HFFc6 (cell line): ENCODE measurements at places on chromosomes 2 and 18. TPM values are rescaled to one million over a fixed set of nuclear protein-coding genes. Genes with fewer than 3 reads are reported as not detected.

- no peaks in the 10 kb centered on the region for H3K4me1 ChIP-seq
- no peak for DNase-seq
- peaks cover 17% of the 10 kb centered on the region for H3K36me3 ChIP-seq
- no peak overlapping the region for H3K27ac ChIP-seq
These were observed 289.9 kb upstream of the RBMS1 start for GRCh38 chr2:160783474-160783873.

DNA sequence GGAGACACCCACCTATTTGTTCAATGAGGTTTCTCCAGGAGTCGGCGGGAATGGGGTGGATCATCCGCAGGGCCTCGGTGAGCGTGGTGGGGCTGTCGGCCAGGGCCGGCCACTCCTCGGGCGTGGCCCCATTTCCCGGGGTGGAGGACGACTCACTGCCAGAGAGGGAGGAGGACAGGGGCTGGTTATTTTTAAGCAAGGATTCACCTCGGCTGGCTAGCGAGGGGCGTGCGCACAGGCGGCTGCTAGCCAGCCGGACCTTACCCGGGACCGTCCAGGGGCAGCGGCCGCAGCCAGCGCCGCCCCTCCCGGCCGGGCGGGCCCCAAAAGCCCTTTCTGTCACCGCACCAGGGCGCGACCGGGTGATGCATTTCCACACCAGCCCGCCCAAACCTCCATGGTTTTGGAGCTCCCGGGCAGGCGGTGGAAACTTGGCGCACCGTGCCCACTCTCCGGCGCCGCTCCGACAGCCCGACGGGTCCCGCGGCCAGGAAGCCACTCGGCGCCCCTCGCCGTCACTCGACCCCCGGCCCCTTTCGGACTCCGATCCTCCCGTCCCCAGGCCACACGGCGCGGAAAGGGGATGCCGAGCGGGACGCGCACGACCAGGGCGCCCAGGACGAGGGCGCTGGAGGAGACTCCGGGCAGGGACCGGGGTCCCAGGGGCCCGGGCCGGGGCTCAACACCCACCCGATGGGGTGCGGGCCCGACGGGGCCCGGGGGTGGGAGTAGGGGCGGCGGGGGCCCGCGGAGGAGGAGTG lies 57.1 kb downstream of the SNORC start:
- no peaks in the 10 kb centered on the region; the same call in 1 of the 2 replicates for H3K36me3 ChIP-seq
- peak overlapping the region; percentile 34; the same call in 1 of the 2 replicates for H3K4me3 ChIP-seq
- no peaks in the 10 kb centered on the region for H3K4me1 ChIP-seq
- no peak for DNase-seq
- peaks cover 56% of the 10 kb centered on the region for H3K27me3 ChIP-seq

DNA sequence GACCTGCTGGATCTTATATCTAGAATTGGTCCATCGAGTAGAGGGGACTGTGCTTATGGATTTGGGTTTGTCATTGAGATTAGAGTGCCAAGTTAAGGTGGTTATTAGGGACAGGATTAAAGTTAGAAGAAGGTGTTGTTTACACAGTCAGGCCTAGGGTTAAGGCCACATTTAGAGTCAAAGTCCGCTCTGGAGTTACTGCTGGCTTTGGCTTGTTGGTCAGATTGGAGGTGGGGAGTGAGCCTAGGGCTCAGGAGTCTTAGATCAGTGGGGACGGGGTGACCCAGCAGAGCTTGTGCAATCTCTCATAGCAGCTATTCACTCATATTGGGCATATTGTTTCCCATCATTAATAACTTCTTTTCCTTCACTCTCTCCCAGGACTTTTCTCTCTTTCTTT lies 13.5 kb upstream of the EPAS1 start:
- H3K36me3 ChIP-seq = no peaks in the 10 kb centered on the region
- no peaks in the 10 kb centered on the region for H3K4me1 ChIP-seq
- peaks cover 9% of the 10 kb centered on the region for H3K27me3 ChIP-seq
- H3K27ac ChIP-seq = no peak overlapping the region
- no peak for DNase-seq

GRCh38 chr2:170454471-170455372 lies 260.4 kb upstream of the SP5 start:
- no peak overlapping the region for H3K27ac ChIP-seq

- H3K27me3 ChIP-seq = peaks cover 2% of the 10 kb centered on the region
- H3K27ac ChIP-seq = peak overlapping the region; percentile 63; the same call in 1 of the 2 replicates
- H3K4me1 ChIP-seq = peaks cover 46% of the 10 kb centered on the region
- DNase-seq = peak; percentile 58
These were observed 104.1 kb upstream of the ITGA6 start for GRCh38 chr2:172323256-172323655.

GRCh38 chr2:17557596-17557995 lies 17.1 kb downstream of the VSNL1 start:
- no peaks in the 10 kb centered on the region for H3K4me1 ChIP-seq
- H3K36me3 ChIP-seq = no peaks in the 10 kb centered on the region
- DNase-seq = no peak
- no peak overlapping the region for H3K4me3 ChIP-seq
- H3K27ac ChIP-seq = no peak overlapping the region

GRCh38 chr2:161426455-161426921 lies 10.4 kb downstream of the TBR1 start:
- peaks cover 21% of the 10 kb centered on the region for H3K36me3 ChIP-seq
- DNase-seq = no peak
- H3K27ac ChIP-seq = no peak overlapping the region

- peaks cover 8% of the 10 kb centered on the region for H3K4me1 ChIP-seq
- DNase-seq = no peak
- H3K27ac ChIP-seq = no peak overlapping the region
- no peak overlapping the region for H3K4me3 ChIP-seq
These were observed 191.2 kb downstream of the LRRTM1 start for GRCh38 chr2:80113399-80113798.

- H3K4me1 ChIP-seq = no peaks in the 10 kb centered on the region
- H3K4me3 ChIP-seq = no peak overlapping the region
- no peaks in the 10 kb centered on the region for H3K36me3 ChIP-seq
- H3K27ac ChIP-seq = no peak overlapping the region
These were observed 101.9 kb downstream of the NOL4 start for GRCh38 chr18:34122724-34123334.

DNA sequence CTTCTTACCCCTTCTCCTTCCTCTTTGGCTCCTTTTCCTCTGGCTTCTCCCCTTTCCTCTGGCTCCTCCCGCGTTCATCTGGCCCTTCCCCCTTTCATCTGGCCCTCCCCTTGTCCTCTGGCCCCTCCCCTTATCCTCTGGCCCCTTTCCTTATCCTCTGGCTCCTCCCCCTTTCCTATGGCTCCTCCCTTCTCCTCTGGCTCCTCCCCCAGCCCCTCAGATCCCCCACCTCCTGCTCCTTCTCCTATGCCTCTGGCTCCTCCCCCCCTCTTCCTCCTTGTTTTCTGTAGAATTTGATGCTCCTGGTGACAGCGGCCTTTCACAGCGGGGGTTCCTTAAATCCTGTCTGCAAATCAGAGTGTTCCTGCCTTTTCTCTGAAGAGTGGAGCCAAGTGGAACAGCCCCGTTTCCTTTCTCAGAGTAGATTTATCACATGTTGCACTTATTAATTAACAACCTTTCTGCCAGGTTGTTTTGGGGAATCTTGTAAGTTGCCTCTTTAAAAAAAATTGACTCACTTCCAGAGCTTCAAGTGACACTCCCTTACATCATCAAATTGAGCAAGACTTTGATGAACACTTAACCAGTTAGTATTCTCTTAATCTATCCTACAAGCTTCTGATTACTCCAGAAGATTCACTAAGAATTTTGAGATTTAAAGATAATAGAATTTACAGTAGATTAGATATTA lies 27.9 kb downstream of the FABP1 start:
- H3K4me3 ChIP-seq = no peak overlapping the region
- H3K4me1 ChIP-seq = no peaks in the 10 kb centered on the region
- H3K36me3 ChIP-seq = no peaks in the 10 kb centered on the region
- no peak for DNase-seq

- no peak overlapping the region for H3K4me3 ChIP-seq
- H3K4me1 ChIP-seq = no peaks in the 10 kb centered on the region
- peaks cover 17% of the 10 kb centered on the region for H3K27me3 ChIP-seq
These were observed 48.4 kb upstream of the ZNF397 start for GRCh38 chr18:35192415-35192814.

DNA sequence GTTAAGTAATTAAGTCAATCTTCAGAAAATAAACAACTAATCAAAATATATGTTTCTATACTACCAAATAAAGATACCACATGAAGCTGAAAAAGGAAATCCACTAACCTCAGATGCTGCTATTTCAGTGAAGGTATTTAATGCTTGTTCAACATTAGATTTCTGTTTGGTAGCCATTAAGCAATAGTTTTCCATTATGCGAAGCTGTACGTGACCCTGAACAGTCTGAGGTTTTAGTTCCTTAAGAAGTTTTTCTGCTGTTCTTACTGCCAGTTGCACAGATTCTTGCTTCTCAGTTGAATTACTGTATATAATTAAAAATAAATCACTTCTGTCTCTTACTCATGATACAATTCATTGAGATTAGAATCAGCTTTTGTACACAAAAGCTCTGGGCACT lies 65.4 kb downstream of the TTC21B start:
- H3K4me1 ChIP-seq = no peaks in the 10 kb centered on the region
- H3K36me3 ChIP-seq = no peaks in the 10 kb centered on the region; the same call in none of the 2 replicates
- H3K4me3 ChIP-seq = no peak overlapping the region
- no peak for DNase-seq
- no peak overlapping the region for H3K27ac ChIP-seq

- DNase-seq = no peak
- H3K27me3 ChIP-seq = peaks cover 74% of the 10 kb centered on the region
- H3K27ac ChIP-seq = no peak overlapping the region
- no peak overlapping the region for H3K4me3 ChIP-seq
These were observed 1.1 kb upstream of the SP9 start for GRCh38 chr2:174333372-174334277.

Gene UGP2
- 152 to 202 TPM (median 189 TPM) in 3 replicates for total RNA-seq

Gene SH3BP4
- 79.3 to 87.2 TPM (median 85.2 TPM) in 3 replicates for total RNA-seq

Gene NEMP2
- 2.1 and 6.8 TPM in 2 replicates for total RNA-seq

Gene CRACDL
- not detected in 3 replicates for total RNA-seq

Gene COL3A1
- total RNA-seq = 357 to 563 TPM (median 554 TPM) in 3 replicates

Gene CDK5R2
- 0.09 TPM in 1 of 2 replicates, not detected in the other for total RNA-seq
